ENCODE measurements at places on chromosomes 16 and 17. TPM values are rescaled to one million over a fixed set of nuclear protein-coding genes. Genes with fewer than 3 reads are reported as not detected.

DNA sequence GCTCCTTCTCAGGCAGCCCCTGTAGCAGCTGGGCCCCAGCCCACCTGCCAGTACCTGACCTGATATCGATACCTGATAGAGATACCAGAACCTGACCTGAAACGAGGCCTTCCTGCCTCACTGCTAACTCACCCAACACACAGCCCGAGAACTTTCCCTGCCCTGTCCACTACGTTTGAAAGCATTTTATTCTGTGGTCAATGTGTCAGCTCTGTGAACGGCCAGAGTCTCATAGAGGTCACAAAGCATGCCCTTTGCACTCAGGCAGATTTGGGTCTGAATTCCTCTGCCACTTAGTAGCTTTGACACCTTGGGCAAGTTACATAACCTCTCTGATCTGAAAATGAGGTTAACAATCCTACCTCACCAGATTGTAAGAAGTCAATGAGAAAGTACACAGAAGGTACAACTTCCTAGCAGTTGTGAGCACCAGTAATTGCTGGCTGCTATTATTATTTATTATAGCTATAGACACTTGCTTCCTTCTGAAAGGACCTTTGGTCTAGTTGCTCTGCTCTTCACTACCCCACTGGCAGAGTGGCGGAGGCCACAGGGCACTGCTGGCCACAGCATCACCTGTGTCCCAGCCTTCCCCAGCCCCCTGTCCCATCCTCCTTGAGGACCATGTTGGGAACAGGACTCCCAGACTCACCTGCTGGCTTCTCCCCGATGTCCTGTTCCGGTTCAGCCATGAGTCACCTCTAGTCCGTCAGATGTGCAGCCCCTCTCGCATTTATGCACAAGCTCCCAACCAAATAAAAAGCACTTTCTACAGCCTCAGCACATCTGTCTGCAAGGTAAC is 895 bp downstream of the ANKRD40CL start:
- no peak for DNase-seq

The SLC6A2 gene
- not detected for total RNA-seq

DNA sequence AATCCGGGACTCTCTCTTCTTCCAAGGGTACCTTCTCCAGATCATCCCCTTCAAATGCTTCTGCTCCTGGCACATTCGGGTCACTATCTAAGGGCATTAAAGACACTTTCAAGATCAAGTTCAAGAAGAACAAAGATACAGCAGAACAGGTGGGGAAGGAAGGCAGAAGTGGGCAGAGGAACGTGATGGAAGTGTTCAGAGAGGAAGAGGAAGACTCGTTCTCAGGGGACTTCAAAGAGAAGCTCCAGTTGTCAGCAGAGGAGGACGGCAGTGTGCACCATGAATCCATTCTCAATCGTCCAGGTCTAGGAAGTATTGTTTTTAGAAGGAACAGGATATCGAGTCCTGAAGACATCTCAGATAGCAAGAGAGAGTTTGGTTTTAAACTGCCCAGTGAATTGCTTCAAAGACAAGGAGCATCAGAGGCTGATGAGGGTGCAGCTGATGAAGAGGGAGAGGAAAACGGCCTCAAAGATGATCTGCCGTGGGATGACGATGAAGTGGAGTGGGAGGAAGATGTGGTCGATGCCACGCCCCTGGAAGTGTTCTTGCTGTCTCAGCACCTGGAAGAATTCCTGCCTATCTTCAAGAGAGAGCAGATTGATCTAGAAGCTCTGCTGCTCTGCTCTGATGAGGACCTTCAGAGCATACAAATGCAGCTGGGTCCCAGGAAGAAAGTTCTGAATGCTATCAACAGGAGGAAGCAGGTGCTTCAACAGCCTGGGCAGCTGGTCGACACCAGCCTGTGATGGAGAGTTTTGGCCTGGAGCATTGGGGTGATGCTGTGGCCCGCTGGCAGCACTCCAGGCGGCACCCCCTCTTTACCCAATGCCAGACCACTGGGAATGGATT is 16.8 kb downstream of the ANKS4B start:
- DNase-seq: no peak

DNA sequence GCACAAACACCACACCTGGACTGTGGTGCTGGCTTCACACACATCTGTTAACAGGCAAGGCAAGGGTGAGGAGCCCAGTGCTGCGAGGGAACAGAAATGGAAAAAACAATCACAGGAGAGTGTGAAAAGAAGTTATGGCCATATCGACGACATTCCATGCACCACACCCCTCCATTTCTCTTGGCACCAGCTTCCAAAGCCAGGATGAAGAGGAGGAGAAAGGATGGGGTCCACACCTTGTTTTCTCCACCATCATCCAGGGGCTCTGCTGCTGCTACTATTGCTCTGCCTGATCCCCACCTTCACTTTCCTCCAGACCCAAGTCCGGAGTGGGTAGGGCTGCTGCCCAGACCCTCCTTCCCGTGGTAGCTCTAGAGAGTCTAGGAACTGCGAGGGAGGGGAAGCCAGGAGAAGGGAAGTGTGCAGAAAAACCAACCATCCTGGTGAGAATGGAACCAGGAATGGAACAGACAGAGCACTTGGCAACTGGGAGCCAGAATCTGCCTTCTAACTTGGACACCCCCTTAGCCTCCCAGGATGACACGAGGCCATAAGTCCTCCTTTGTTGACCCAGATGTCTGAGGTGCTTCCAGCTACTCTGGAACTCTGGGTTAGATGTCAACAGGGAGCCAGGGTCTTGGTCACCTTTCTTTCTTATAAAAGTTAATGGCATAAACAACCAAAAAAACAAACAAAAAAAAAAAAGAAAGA is 1.2 kb upstream of the PROCA1 start:
- DNase-seq: no peak

The SLFN11 gene
- 16.6 TPM for total RNA-seq
